Panc1 (cell line): ENCODE measurements at places on chromosomes 11 and 22. TPM values are rescaled to one million over a fixed set of nuclear protein-coding genes. Genes with fewer than 3 reads are reported as not detected.

Gene OLFML1
- not detected for total RNA-seq

Gene MAPK8IP1
- total RNA-seq: 12.7 TPM

Gene CRYBA4
- not detected for total RNA-seq

Gene UPK3A
- total RNA-seq: not detected

Gene OR51B4
- not detected for total RNA-seq

Gene DERL3
- total RNA-seq: 1.0 TPM

Gene EHD1
- 186 TPM for total RNA-seq

Gene SPATA19
- total RNA-seq: not detected

Gene MUC2
- total RNA-seq: 0.08 TPM

Gene TOLLIP
- total RNA-seq: 141 TPM

Gene CCDC87
- 2.0 TPM for total RNA-seq

Gene TRIM29
- total RNA-seq: 0.64 TPM

Gene SLC22A25
- not detected for total RNA-seq

Gene OR2AG1
- not detected for total RNA-seq

Gene OR6A2
- 0.15 TPM for total RNA-seq

Gene SHISAL1
- 1.2 TPM for total RNA-seq

Gene APOBEC3H
- total RNA-seq: not detected

Gene RAB30
- 19.0 TPM for total RNA-seq

Gene TBX10
- total RNA-seq: not detected

Gene HYLS1
- 32.2 TPM for total RNA-seq

Gene PHLDA2
- total RNA-seq: 195 TPM

Gene ASPHD2
- total RNA-seq: 0.15 TPM

Gene CHKB
- 43.5 TPM for total RNA-seq

Gene CPT1A
- total RNA-seq: 153 TPM

Gene C11orf65
- 0.18 TPM for total RNA-seq

Gene OOSP4B
- not detected for total RNA-seq

Gene FXYD2
- total RNA-seq: 0.39 TPM

Gene ALKBH3
- 34.4 TPM for total RNA-seq

Gene TBX1
- 91.7 TPM for total RNA-seq

Gene IFITM1
- 66.3 TPM for total RNA-seq

Gene IRAG1
- 0.21 TPM for total RNA-seq

Gene CHID1
- total RNA-seq: 224 TPM
